Naive thymus-derived CD8-positive, alpha-beta T cell (primary cell): ENCODE measurements at places on chromosomes 7 and 10.

DNA sequence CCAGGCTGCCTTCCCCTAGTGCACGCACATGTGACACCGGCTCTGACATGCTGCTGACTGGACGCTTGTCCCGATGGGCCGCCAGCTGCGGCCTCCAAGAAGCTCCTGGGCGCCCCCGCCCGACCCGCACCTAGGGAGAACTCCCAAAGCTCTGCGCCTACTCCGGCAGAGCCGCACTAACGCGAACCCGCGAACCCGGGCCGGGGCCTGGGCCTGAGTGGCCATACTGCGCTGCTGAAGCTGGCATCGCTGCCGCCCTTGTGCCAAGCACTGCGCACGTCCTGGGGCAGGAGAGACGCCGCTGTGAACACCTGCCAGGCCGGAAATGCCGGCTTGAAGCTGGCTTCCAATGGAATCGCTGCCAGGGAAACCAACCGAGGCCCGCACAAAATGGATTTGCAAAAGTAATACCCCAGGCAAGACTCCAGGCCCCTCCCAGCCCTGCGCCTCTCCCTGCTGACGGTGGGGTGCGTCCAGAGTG is 85.1 kb downstream of the WASHC2A start:
- H3K27me3 ChIP-seq: peaks cover 12% of the 10 kb centered on the region
- H3K4me3 ChIP-seq: no peak overlapping the region
- H3K36me3 ChIP-seq: no peaks in the 10 kb centered on the region
- DNase-seq: no peak

DNA sequence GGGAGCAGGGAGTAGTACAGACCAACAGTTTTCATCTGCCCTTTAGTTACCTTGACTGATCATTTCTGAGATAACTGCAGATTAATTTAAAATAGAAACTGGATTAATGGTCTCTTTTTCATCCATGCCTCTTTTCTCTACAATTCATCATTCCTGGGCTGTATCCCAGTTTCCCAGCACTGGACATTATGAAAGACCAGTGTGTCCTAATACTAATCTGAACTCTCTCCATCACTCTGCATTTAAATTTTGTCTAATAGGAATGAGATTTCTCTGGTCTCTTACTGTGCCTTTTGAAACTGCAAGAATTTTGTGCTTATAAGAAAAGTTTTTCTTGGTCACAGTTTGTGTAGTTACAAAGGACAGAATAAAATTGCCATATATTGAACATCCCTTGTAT is 12.7 kb downstream of the PLEKHA8 start:
- H3K27ac ChIP-seq: no peak overlapping the region
- peaks cover 13% of the 10 kb centered on the region for H3K36me3 ChIP-seq
- H3K4me1 ChIP-seq: peaks cover 6% of the 10 kb centered on the region
- DNase-seq: no peak

GRCh38 chr7:115297656-115298055 is 375.8 kb downstream of the MDFIC start:
- no peaks in the 10 kb centered on the region for H3K4me1 ChIP-seq
- H3K27ac ChIP-seq: no peak overlapping the region
- no peaks in the 10 kb centered on the region for H3K27me3 ChIP-seq
- no peak overlapping the region for H3K4me3 ChIP-seq

GRCh38 chr7:47890606-47891005 is 57.7 kb downstream of the PKD1L1 start:
- no peak for DNase-seq
- no peaks in the 10 kb centered on the region for H3K36me3 ChIP-seq
- H3K4me1 ChIP-seq: no peaks in the 10 kb centered on the region
- H3K27me3 ChIP-seq: no peaks in the 10 kb centered on the region

DNA sequence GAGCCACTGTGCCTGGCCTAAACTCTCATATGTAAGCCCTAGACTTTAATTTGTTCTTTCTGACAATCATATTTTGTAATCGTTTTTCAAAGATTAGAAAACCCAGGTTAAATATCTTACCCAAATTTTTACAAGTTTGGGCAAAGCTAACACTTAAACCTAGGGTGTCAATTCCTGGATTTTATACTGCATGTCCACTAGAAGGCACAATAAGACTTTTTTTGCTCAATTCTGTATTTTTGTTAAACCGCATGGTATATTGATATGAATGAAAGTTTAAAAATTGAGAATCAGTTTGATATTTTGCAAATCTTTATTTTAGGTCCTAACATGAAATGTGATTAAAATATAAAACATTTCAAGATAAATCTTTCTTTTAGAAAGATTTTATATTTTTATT is 29.3 kb downstream of the DYNC2I1 start:
- DNase-seq: no peak
- H3K27me3 ChIP-seq: no peaks in the 10 kb centered on the region
- no peaks in the 10 kb centered on the region for H3K4me1 ChIP-seq
- no peak overlapping the region for H3K27ac ChIP-seq

DNA sequence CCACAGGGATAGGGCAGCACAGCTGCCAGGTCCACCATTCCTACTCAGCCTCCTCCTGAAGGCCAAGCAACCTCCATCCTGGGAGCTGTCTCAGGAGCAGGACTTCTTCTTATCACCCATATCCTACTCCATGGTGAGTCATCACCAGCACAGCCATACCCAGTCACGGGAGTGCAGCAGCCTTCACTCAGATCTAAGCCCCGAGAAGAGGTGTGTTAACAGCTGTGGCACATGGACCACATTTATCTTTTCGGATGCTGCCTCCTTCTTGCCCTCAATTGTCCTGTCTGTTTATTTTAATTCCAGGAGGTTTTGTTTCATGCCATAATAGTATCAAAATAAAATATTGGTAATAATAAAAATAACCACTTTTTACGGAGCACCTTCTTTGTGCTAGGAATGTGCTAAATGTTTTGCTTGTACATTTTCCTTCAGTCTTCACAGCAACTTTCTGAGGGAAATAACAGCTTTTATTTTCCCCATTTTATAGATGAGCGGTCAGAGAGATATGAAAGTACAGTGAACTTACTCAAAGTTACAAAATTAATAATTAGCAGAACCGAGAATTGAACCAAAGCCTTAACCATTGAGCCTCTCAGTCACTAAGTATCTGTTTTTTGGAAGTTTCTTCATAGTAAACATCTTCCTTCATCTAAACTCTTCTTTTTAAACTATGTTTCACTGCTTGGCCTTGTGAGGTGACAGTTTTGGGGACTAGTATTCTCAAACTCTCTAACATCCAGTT is 2.5 kb upstream of the KEL start:
- peaks cover 50% of the 10 kb centered on the region for H3K27me3 ChIP-seq
- H3K4me3 ChIP-seq: no peak overlapping the region
- no peak overlapping the region for H3K27ac ChIP-seq
